CD8-positive, alpha-beta T cell (primary cell): ENCODE measurements at places on chromosomes 6 and 20.

GRCh38 chr20:17733767-17734304 is 34.1 kb downstream of the BANF2 start:
- DNase-seq: no peak

- no peak for DNase-seq
These were observed 17.2 kb downstream of the KCNK17 start for GRCh38 chr6:39296745-39297640.

- no peak for DNase-seq
These were observed 3.1 kb upstream of the SPATS1 start for GRCh38 chr6:44339301-44339700.

GRCh38 chr6:53967415-53967814 is 143.8 kb upstream of the MLIP start:
- no peak for DNase-seq

GRCh38 chr20:59703046-59703445 is 98.7 kb downstream of the PHACTR3 start:
- no peak for DNase-seq

DNA sequence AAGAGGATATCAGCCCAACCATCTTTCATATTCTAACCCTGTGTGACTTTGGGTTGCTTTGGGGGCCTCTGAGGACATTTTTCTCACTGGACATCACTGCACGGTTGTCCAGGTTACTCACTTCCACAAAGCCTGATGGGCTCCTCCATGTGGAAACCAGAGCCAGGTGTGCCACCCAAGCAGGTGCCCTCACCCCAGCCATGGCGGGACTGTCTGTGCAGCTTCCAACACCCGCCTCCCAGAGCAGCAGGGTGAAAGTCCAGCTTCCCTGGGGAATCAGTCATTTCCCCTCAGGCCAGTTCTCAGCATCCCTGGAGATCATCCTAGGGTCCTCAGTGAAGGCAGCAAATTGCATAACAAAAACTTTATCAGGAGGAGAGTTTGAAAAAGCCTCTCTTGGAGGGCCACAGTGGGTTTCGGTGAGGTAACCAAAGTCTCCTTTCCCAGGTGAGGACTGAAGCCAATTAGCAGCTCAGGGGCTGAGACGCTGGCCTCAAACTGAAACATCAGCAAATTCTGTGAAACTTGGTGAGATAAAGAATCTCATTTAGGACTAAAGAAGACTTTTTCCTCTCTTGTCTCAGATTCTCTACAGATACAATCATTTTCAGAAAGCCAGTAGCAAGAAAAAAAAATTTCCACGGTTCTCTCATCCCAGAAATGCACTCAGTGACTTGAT is 289.6 kb upstream of the CDH4 start:
- DNase-seq: no peak

DNA sequence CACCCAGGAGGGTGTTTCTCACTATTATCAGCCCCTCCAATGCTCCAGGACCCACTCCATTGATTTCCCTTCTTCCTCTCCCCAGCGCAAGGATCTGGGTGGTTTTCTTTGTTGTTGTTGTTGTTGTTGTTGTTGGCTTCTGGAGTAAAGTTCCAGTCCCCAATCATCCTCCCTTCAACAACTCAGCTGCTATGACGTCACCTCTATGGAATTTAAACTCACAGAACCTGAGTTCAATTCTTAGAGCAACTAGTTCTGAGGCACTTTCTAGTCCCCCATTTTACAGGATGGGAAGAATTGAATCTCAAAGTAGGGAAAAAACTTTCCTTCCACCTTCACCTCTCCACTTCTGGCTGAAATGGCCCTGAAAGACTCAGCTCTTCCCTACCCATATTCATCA is 9.7 kb upstream of the WFDC8 start:
- DNase-seq: no peak

- no peak for DNase-seq
These were observed 144.2 kb downstream of the REV3L start for GRCh38 chr6:111338843-111339242.

GRCh38 chr6:154951345-154952200 is 43.5 kb upstream of the TIAM2 start:
- peak; percentile 75 for DNase-seq

DNA sequence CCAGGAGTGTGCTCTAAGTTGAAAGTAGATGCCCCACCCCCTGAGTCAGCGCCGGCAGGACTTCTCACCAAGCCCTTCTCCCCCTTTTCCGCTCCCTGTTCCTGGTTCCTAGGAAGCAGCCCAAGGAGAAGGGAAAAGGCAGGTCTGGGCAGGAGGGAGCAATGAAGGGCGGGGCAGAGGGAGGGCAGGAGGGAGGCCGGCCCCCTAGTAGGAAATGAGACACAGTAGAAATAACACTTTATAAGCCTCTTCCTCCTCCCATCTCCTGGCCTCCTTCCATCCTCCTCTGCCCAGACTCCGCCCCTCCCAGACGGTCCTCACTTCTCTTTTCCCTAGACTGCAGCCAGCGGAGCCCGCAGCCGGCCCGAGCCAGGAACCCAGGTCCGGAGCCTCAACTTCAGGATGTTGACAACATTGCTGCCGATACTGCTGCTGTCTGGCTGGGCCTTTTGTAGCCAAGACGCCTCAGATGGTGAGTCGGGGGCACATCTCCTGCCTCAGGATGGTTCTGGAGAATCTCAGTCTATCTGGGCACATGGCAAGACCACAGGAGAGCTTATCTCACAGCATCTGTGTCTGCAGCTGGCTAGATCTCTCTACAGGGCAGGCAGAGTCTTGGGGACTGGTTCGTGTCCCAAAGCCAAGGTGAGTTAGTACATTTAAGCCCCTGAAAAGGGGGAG is at the start of gene PROCR:
Gene PROCR, plus strand, starts transcription at position 320 of the 681 bp plus-strand sequence. Its CDS starts 83 bp downstream, at position 403.
- no peak for DNase-seq

GRCh38 chr6:157273756-157274470 is 49.4 kb downstream of the TMEM242 start:
- DNase-seq: peak; percentile 79

- DNase-seq: no peak
These were observed 190.6 kb downstream of the SMOC2 start for GRCh38 chr6:168631564-168631963.

- DNase-seq: no peak
These were observed 41.2 kb downstream of the ZC3H12D start for GRCh38 chr6:149443411-149444181.

DNA sequence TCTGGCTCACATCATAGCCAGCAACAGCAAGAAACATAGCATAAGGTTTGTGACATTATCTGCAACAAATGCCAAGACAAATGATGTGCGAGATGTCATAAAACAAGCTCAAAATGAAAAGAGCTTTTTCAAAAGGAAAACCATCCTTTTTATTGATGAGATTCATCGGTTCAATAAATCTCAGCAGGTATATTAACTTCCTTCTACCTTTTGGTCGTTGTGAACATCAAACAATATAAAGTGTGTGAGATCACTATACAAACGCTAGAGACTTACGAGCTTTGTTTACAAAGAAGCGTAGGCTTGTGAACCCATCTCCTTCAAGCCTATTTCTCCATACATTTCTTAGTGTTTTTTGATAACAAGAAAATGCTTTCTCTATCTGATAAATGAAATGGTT is 3.5 kb downstream of the WRNIP1 start:
- no peak for DNase-seq

- DNase-seq: no peak
These were observed 187.6 kb downstream of the ADAT2 start for GRCh38 chr6:143262859-143263258.

- DNase-seq: no peak
These were observed 55.1 kb downstream of the TBXT start for GRCh38 chr6:166112580-166112979.

GRCh38 chr20:10370091-10370887 is 63.7 kb downstream of the MKKS start:
- no peak for DNase-seq

DNA sequence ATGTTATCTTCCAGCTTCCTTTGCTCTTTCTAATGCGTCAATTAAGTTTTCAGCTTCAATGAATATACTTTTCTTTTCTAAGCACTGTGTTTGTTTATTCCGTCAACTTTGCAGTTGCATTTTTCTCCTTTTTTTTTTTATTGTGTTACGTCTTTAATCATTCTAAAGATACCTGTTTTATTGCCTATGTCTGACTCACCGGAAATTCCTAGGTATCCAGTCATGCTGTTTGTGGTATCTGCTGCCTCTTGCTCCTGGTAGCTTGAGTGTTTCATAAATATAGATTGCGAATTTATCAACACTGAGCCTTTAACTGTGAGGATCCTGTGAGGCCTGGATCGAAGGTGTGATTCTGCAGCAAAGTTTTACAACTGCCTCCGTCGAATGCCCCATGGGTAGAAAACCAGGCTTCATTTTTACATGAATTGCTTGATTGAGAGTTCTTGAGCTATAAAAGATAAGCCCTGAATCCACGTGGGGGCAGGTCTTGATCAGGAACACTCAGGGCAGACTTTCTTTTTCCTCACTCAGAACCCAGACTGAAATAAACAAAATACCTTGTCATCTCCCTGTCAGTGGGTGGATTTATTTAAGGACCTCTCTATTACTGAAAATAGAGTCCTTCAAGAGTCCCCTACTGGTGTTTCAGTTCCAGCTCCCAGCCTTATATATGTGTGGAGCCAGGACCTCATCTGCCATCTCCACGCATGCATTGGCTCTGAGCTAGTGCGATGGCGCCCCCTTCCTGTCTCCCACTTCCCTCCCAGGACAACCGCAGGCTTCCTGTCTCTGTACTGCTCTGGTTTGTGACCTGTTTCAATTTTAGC is 60.1 kb upstream of the LRRC1 start:
- DNase-seq: no peak

DNA sequence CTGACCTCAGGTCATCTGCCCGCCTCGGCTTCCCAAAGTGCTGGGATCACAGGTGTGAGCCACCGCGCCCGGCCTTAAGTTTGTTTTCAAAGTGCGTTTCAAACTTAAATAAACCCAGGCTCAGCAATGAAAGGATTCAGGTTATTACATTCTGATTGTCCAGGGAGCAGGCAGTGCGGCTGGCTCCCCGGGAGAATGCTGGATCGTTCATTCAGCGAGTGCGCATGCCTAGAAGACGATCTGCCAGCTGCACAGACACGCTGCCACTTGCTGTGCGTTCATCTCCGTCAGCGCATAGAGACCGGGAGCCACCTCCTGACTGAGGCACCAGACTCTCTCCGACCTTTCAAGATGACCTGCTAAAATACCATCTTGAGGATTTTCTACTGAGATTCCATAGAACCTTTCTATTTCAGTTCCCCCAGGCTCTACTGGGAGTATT is 163.9 kb upstream of the ZNF217 start:
- DNase-seq: no peak

DNA sequence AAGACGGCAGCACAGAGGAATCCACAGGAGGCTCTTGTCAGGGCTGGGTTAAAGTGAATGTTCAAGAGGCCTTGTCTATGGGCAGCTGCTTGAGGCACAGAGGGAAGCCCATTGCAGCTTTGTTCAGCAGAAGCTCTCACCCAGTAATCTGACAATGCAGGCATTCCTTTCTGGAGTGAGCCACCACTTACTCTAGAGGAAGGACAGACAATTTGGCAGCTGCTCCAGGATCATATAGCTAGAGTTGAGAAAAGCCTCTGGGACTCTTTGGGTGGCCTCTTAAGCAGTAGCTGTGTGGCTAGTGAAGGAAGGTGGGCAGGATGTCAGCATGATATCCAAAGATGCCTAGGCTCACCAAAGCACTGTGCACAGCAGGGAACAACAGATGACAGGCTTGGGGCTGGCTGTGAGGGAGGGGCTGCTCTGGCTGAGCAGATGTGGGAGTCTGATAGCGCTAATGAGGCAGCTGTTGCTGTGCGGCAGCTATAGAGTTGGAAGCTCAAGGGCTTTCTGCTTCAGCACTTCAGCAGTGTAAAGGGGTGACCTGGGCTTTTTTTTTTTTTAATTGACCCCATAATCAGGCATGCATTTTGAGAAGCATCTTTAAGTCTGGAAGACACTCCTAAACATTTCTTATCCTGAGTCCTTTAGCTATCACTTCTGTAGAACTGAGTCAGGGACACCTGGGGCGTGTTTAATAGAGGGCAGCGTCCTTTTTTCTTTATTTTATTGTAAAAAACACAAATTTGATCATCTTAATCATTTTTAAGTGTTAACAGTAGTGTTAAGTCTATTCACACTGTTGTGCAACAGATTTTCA is 27.2 kb downstream of the CMTR1 start:
- no peak for DNase-seq

- peak; percentile 57 for DNase-seq
These were observed at the start of gene HLA-DQB1 for GRCh38 chr6:32666420-32667300. Gene HLA-DQB1, minus strand, starts transcription at chr6:32666657. Its CDS starts 50 bp downstream, at chr6:32666607.

GRCh38 chr6:163120223-163120622 is 294.3 kb upstream of the QKI start:
- DNase-seq: no peak

GRCh38 chr6:115999235-115999634 is 61.5 kb downstream of the FRK start:
- DNase-seq: no peak

DNA sequence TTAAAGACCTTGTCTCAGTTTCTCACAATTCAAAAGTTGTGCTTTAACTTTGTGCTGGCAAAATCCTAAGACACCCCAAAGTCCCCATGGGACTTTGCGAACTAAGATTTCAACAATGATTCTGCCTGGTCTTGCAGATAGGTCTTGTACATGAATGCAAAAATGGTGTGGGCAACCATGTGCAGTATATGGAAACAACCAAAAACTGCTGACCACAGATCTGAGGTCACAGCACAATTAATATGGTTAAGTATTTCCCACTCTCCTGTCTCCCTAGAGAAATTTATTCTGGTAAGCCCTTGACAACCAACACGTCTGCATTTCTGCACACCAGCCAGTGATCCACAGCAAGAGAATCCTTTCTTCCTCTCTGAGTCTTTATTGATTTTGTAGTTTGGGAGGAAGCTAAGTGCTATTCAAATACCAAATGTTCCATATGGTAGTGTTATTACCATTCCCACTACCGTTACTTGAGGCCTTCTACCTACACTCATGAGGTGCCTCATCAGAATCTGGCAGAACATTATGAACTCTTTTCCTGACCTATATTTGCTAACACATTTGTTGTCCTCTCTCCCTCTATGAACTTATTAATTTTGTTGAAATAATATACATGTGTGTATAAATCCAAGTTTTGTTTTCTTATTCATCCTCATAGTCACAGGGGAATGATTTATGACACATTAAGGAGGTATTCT is 178.7 kb downstream of the ATXN1 start:
- DNase-seq: no peak

- no peak for DNase-seq
These were observed 24.4 kb downstream of the UQCC1 start for GRCh38 chr20:35387334-35387733.

DNA sequence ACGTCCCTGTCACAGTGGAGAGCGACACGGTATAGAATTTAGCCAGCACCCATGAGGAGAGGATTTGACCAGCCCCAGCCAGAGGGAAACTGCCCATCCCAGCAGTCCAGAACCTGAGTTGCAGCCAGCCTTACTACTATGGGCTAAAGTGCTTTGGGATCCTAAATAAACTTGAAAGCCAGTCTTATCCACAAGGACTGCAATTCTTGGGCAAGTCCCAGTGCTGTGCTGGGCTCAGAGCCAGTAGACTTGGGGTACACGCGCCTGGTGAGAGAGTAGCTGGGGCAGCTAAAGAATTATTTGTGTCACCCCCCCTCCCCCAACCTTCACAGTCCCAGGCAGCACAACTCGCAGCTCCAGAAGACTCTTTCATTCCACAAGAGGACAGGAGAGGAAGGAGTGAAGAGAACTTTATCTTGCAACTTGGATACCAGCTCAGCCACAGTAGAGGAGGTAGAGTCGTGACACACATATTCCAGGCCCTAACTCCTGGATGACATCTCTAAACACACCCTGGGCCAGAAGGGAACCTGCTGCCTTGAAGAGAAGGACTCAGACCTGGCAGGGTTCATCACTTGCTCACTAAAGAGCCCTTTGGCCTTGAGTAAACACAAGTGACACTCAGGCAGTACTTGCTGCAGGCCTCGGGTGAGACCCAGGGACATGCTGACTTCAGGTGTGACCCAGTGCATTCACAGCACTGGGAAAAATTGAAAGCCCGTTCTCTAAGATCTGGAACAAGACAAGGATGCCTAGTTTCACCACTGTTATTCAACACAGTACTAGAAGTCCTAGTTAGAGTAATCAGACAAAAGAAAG is 100.3 kb downstream of the REV3L start:
- no peak for DNase-seq
